ENCODE measurements at places on chromosomes 13 and 19.

DNA sequence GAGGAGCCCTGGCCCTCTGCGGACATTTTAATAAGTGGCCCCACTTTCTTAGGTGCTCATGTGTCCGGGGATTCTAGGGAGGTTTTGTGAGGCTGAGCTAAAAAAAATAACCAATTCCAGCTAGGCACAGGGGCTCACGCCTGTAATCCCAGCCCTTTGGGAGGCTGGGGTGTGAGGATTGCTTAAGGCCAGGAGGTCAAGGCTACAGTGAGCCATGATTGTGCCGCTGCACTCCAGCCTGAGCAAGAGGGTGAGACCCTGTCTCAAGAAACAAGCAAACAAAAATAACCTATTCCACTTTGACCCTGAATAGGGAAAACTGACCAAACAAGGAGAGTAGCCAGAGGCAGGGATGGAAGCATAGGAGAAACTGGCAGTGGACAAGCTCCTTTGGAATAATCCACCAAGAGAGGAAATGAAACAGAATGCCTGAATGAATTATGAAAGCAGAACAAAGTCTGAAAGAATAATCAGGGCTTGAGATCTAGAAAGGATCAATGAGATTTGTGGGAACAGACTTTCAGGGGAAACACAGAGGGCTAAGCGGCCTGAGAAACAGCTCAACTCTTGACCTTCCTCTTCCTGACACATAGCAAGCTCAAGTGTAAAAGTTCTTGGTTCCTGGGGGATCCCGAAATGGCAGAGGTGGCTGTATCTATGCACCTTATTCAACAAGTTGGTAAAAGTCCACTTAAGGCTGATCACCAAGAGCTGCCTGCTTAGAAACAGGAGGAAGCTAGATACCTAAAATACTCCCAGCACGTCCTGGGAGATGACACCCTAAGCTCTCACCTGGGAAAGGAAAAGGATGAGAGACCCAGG lies 30.1 kb upstream of the FFAR2 start:
- DNase-seq: no peak

DNA sequence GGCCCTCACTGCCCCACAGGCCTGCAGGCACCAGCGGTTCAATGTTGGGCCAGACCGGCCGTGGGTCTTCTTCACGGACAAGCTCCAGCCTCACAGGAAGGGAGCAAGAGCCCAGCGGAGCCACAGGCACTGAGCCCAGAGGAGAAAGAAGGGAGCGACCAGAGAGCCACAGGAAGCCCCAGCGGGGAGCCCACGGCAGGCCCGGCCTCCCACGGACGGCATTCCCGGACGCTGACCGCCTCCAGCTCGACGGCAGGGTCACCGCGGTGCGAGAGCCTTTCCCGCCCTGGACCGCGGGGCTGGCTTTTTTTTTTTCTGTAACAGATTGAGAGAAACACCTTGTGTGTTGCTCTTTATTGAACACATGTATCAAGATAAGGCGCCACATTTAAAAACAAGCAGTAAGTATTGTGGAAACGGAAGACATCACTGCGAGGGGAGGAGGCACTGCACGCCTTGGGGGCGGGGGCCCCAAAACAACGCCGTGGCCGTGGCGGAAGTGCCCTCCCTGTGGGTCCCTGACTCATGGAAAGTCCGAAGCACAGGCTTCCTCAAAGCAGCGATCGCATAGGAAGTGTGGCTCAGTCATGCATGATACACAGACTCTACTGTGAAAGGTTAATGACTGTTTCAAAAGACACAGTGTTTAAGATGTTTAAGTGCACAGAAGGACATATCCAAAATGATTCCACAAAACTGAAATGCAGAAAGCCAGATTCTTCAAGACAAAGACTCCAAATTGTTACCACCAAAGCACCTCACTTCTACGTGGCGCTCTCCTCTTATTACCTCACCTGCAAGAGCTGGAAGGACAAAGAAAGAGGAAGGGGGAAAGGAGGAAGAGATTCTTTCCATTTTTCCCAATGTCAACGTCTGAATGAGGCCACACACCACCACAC lies 3.5 kb downstream of the RASA3 start:
- peak; percentile 60 for DNase-seq

DNA sequence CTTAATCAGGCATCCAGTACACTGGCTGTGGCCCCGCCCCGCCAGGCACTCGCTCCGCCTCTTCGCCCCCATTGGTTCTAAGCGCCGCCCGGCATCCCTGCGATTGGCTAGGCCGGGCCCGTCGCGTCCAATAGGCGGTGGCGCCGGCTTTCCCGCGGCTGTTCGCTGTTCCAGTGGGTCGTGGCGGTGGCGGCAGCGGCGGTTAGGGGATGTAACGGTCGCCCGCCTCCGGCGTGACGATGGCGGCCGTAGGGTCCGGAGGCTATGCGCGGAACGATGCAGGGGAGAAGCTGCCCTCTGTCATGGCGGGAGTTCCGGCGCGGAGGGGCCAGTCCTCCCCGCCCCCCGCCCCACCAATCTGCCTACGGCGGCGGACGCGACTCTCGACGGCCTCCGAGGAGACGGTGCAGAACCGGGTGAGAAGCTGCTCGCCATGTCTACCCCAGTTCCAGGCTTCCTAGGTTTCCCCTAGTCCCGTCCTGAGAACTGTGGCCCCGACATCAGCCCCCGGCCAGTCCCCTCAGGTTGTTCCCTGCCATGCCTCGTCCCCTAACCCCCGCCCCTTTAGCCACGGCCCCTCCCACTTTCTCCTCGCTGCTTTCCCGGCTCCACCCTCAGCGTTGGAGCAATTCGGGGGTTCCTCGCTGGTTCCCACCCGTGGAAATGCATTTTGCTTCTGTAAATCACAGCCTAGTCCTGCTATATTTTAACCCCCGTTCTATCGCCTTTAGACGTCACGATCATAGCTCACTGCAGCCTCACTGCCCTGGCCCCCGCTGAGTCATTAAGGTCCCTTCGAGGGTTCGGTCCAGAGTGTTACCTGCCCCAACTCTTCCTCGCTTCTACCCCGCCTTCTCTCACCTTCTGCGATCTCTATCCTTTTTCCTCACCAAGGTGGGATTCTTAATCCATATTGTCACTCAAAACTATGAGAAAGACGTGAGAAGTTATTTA lies at the start of gene WDR62:
Gene WDR62 (plus strand): TSS at position 165 of the 954 bp plus-strand sequence. CDS start 75 bp downstream, at position 240.
- peak; percentile 95 for DNase-seq

DNA sequence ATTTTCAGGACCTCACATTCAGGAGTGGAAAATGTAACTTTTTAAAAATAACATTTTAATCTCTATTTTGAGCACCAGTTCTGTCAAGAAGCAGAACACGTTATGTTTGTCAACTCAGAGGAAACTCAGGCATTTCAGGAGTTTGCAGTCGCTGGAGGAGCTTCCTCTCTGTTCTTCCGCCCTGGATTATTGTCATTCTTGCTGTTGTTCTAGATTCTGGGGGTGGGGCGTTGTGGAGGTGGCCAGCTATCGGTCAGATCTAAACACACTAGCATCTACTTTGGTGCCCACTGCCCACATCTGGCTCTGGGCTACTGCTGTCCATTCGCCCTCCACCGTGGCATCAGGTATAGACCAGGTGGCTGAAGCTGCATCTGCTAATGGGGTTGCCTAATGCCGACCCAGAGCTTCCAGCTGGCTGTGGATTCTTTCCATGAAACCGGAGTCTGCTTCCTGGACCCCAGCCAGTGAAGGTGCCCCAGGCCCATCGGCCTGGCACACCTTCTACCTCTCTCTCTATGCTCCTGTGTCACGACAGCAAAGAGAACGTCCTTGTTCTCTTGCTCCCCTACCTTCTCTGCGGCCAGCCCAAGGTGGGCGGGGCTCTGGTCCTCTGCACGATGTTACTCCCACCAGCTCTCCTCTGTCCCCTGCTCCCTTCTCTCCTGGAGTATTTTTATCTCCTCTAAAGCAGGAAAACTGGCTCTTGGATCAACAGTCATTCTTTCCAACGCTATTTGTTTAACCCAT lies 36.7 kb upstream of the DGKH start:
- DNase-seq: no peak

- DNase-seq: no peak
Observed at GRCh38 chr13:75839406-75839805, 203.3 kb downstream of the LMO7 start.

- DNase-seq: peak; percentile 45
Observed at GRCh38 chr19:38736036-38736412, 8.2 kb downstream of the CAPN12 start.

DNA sequence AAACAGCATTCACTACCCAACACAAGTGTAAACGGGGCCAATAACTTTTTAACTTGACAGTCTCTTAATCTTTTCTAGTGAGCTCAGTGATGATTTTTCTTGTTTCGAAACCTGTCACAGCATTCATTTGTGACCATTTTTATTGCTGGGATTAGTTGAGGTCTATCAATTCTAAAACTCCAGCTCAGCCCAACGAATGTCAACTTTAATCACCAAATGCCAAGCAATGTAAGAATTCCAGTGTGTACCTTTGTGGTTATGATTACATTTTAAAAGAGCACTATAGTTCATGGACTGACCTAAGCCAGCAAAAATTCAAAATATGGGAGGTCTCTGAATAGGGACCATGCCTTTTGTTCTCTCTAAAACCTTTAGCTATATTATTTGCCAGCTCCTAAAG lies 694.3 kb upstream of the SGCG start:
- no peak for DNase-seq

DNA sequence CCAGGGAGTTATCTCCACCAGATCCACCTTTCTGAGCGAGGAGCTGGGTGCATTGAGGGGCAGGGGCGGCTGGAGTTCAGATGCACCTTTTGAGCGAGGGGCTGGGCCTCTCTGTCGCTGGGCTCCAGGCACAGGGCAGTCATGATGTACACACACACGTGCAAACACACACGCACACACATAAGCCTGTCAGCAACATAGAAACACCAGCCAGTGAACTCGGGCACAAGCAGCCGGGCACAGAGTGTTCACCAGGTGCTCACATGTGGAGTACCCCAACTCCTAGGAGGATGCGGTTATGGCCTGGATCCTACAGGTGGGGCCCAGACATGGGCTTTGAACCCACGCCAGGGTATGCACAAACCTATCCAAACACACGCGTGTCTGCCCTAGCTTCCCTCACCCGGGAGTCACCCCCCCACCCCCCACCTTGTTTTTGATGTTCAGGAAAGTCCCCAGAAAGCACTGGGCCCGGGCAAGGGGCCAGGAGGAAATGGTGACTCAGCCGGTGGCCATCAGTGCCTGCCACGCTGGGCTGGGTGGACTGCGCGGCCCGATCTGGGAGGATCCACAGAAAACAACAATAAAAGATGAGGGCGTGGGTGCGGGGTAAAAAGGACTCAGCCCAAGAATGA lies 13.3 kb downstream of the ARRDC2 start:
- peak; percentile 79 for DNase-seq

- DNase-seq: no peak
Observed at GRCh38 chr19:5152767-5153532, 184.0 kb downstream of the KDM4B start.

GRCh38 chr13:50448535-50448998 lies 394.9 kb downstream of the DLEU7 start:
- DNase-seq: no peak

GRCh38 chr13:75225288-75226032 lies 256.5 kb downstream of the TBC1D4 start:
- no peak for DNase-seq

DNA sequence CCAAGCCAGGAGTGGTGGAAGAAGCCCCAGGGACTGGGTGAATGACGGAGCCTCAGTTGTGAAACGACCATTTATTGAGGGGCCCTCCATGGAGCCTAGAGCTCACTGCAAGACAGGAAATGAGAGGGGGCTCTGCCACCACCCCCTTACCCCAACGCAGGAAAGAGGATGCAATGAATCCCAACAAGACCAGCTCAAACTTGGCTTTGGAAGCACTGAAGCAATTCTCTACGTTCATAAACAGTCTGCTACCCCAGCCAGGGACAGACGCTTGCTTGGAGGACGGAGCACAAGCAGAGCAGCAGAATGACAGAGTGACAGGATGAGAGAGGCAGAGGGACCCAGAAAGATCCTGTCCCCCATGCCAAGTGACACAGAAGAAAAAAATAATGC lies 1.0 kb downstream of the PRKACA start:
- no peak for DNase-seq

DNA sequence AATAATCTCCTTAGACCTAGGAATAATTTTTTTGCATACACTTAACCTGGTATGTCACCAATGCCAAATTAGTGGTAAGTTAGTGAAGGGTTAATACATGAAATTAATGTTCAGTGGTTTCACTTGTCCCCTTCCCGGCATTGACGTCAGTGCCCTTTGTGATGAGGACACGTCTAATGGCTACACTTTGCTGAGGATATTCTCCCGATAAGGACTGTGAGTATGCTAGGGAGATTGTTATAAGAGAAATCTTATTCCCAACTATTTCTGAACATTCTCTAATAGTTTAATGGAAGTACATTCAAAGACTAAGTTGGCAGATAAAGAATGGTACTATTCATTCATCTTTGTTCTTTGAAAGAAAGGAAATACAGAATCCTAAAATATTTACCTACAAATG lies 102.4 kb downstream of the TNFRSF19 start:
- DNase-seq: no peak

DNA sequence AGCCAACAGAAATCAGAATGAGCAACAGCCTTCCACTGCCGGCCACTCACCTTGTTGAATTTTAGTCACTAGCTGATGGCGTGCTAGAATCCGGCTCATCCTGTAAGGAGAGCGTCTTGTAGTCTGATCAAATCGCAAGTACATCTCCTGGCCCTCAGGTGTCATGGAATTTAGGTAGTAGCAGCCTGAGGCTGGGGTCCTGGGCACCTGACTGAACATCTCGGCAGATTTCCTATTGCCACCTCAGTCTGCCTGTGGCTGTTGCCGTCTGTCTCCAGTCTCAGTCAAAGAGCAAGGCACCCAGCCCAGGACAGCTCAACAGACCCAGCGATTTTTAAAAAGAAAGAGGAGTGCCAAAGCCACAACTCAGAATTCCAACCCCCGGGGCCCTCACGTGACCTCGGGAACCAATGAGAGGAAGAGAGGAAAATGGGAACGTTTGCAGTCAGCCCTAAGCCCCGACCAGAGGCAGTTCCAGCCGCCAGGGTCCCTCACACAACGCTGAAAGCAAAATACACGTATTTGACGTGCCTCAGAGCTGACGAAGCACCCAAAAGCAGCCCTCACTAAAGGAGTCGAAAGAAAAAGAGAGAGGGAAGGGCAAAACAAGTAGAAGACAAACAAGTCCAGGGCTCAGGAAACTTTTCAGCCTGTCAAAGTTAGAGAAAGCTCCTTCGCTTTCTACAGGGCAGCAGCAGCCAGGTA lies at the start of gene STARD13:
Gene STARD13 (minus strand): TSS at position 336 of the 705 bp plus-strand sequence. CDS start 117 bp downstream, at position 219.
- DNase-seq: peak; percentile 76

GRCh38 chr13:46948338-46948737 lies 51.5 kb upstream of the HTR2A start:
- DNase-seq: no peak

DNA sequence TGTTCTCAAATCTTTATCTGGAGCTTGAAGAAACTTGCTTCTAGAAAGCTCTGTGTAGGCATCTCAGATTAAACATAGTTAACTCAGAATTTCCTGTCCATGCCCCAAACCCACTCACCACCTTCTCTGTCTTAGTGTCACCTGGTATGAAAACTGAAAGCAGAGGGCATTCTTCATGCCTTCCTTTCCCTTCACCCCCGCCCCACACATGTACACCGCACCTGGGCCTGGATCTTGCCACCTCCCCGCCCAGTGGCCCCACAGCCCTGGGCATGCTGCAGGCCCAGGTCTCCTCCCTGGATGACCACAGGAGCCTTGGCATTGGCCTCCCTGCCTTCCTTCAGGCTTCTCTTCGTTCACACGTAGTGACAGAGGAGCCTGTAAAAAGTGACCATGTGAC lies 15.8 kb downstream of the CFAP97D2 start:
- DNase-seq: no peak

- DNase-seq: no peak
Observed at GRCh38 chr19:2215281-2215751, 20.8 kb downstream of the PLEKHJ1 start.

Measured in HTR-8/SVneo (cell line).